WTC11 (cell line): ENCODE measurements at places on chromosomes 4 and X. TPM values are rescaled to one million over a fixed set of nuclear protein-coding genes. Genes with fewer than 3 reads are reported as not detected.

DNA sequence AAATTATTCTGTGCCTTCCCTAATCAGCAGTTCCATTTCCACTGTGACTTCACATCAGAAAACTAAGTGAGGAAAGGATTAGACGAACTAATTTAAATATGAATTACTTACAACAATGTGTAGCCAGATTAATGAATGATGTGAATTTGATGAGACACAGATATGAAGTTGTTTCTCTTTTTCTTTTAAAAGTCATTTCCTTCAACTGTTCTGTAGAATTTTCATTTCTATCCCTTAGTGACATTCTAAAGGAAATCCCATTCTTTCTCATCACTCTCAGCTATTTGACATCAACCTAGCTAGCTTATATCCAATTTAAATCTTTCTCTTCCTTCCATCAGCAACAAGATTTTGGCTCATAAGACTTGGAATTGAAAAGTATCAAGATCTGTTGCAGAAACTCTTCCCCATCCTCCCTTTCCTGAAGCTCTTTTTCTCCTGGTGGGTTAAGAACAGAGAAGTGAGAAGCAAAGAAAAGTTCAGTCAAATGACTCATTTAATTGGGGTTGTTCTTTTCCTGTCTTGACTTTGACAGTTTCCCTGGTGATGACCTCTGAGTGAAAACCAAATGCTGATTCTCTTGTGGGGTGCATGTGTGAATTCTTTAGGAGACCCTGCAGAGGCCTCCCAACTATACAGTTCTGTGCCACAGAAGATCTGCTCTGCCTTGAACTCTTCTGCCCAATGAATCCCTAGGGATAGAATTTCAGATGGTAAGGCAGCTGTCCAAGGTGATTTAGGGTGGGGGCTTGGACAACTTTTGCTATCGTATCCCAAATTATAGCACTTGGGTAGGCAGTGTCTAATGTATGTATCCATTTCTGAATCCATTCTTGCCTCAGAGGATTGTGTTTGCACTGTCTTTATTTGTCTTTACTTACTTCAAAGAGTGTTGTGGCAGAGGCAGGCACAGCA is 232.5 kb upstream of the GPRIN3 start:
- no peaks in the 10 kb centered on the region for H3K36me3 ChIP-seq
- H3K27me3 ChIP-seq: no peaks in the 10 kb centered on the region
- no peak for DNase-seq
- no peak overlapping the region for H3K4me3 ChIP-seq
- H3K4me1 ChIP-seq: peaks cover 9% of the 10 kb centered on the region

DNA sequence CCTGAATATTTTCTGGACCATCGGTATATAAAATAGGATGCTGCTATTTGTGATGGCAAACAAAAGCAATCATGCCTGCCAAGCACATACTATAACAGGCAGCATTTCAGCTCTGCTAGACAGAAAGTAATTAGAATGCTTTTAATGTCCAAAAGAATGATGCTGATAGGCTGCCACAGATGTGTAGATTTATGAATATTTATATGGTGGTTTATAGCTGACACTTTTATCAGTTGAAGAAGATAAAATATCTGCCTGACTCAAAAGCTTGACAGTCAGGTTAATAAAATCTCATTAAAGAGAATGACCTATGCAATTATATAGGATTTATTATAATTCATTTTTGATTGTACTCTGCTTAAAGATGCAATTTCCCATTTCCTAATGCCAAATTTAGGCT is 4.0 kb downstream of the BEND4 start:
- H3K36me3 ChIP-seq: peaks cover 11% of the 10 kb centered on the region; the same call in 1 of the 2 replicates
- peaks cover 27% of the 10 kb centered on the region for H3K27me3 ChIP-seq
- no peak overlapping the region for H3K4me3 ChIP-seq
- peaks cover 40% of the 10 kb centered on the region for H3K4me1 ChIP-seq
- DNase-seq: no peak

DNA sequence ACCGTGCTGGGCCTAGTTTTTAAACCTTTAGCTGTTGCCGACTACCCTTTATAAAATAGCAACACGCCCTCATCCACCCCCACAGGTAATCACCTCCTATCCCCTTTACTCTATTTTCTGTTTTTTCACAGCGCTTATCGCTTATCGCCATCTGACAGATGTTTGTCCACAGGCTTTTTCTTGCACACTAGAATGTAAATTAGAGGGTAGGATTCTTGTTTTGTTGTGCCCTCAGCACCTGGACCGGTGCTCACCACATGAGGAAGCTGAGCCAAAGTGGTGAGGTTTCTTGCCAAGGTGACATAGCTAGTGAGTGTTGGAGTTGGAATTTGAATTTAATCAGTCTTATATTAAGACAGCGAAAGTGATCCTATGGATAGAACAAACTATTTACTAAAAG is 2.9 kb upstream of the RBBP7 start:
- no peak overlapping the region for H3K4me3 ChIP-seq
- H3K27me3 ChIP-seq: no peaks in the 10 kb centered on the region
- no peak overlapping the region for H3K27ac ChIP-seq
- peaks cover 9% of the 10 kb centered on the region for H3K36me3 ChIP-seq
- peaks cover 26% of the 10 kb centered on the region for H3K4me1 ChIP-seq
- DNase-seq: no peak

The MBNL3 gene
- total RNA-seq: 3.4 to 4.0 TPM (median 3.9 TPM) in 3 replicates

GRCh38 chr4:122710434-122711308 is 21.8 kb upstream of the BBS12 start:
- H3K4me3 ChIP-seq: no peak overlapping the region
- no peaks in the 10 kb centered on the region for H3K36me3 ChIP-seq
- H3K27me3 ChIP-seq: no peaks in the 10 kb centered on the region
- H3K27ac ChIP-seq: no peak overlapping the region; the same call in 1 of the 2 replicates

- DNase-seq: no peak
- no peak overlapping the region for H3K4me3 ChIP-seq
- no peaks in the 10 kb centered on the region for H3K36me3 ChIP-seq
- H3K27me3 ChIP-seq: no peaks in the 10 kb centered on the region
- no peak overlapping the region for H3K27ac ChIP-seq
Measured at GRCh38 chr4:121108557-121108956, 36.2 kb upstream of the NDNF start.

The AWAT2 gene
- total RNA-seq: not detected in 3 replicates

- H3K4me3 ChIP-seq: no peak overlapping the region
- no peak for DNase-seq
- peaks cover 30% of the 10 kb centered on the region for H3K4me1 ChIP-seq
Measured at GRCh38 chr4:40323866-40324265, 11.3 kb upstream of the CHRNA9 start.

GRCh38 chr4:160286051-160286450 is 1183.2 kb downstream of the RAPGEF2 start:
- H3K36me3 ChIP-seq: peaks cover 5% of the 10 kb centered on the region; the same call in 1 of the 2 replicates
- no peak overlapping the region for H3K4me3 ChIP-seq

DNA sequence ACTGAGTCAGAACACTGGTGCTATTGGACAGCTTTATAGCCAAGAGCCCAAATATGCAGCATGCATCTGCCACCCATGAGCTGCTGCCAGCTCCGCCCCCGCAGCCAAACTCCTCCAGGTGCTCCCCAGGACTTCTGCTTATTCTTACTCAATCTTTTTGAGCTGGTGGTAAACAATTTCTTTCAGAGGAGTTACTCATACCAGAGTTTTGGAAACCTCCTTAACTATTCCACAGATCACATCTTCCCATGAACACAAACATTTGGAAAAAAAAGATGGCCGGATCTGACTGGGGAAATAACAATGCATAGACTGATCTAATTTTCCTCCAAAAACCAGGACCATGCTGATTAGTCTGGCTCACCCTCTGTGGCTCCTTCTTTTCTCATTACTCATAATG is 399.9 kb downstream of the GPM6A start:
- no peaks in the 10 kb centered on the region for H3K27me3 ChIP-seq
- H3K4me1 ChIP-seq: peaks cover 34% of the 10 kb centered on the region
- no peak for DNase-seq
- H3K36me3 ChIP-seq: peaks cover 12% of the 10 kb centered on the region; the same call in 1 of the 2 replicates

The SRPK3 gene
- not detected in 3 replicates for total RNA-seq
